Gastroesophageal sphincter (tissue), 4 donors: ENCODE measurements at places on chromosomes 5 and 9. TPM values are rescaled to one million over a fixed set of nuclear protein-coding genes. Genes with fewer than 3 reads are reported as not detected.

The TRPM3 gene
- 0.47 TPM for total RNA-seq

The NUDCD2 gene
- total RNA-seq: 13.2 TPM

The RGMB gene
- 248 TPM for total RNA-seq

The GPRIN1 gene
- total RNA-seq: 0.16 TPM

The COL23A1 gene
- 3.4 TPM for total RNA-seq

DNA sequence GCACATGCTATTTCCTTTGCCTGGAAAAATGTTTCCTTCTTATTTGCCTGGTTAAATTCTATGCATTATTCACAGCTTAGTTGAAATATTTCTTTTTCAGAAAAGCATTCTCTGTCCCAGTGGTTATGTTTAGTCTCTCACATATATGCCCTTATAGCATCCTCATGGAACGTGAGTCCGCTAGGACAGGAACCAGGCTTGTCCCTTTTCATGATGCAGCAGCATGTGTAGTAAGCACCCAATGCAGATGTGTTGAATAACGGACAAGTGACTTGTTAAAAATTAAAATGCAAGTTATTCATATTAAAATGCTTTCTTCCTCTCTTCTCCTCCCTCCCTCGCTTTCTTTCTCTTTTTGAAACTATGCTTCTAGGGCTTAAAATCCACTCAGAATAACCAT, 349.3 kb downstream of the GLIS3 start:
- ATAC-seq: no peak

DNA sequence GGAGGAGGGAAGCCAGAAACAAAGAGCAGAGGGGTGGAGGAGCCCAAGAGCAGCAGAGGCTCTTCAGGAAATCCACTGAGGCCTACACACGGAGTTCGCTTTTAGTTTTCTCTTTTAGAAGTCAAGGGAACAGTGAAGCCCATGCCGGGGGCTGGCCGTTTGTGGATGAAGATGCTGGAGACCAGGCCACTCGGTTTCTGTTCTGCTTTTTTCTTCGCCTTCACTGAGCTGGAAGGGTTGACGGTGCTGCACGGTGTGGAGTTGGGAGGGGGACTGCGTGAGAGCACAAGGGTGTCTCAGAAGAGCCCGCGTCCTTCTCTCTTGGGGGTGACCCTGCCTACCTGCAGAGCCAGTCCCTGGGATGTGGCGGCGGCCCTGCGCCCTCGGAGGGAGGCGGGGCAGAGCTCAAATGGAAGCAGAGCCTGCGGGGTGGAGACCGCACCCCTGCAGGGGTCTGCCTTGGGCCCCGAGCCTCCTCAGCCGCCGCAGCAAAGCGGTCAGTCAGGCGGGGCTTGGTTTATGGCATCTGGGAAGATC, 68.5 kb upstream of the CACNA1B start:
- no peak for ATAC-seq

DNA sequence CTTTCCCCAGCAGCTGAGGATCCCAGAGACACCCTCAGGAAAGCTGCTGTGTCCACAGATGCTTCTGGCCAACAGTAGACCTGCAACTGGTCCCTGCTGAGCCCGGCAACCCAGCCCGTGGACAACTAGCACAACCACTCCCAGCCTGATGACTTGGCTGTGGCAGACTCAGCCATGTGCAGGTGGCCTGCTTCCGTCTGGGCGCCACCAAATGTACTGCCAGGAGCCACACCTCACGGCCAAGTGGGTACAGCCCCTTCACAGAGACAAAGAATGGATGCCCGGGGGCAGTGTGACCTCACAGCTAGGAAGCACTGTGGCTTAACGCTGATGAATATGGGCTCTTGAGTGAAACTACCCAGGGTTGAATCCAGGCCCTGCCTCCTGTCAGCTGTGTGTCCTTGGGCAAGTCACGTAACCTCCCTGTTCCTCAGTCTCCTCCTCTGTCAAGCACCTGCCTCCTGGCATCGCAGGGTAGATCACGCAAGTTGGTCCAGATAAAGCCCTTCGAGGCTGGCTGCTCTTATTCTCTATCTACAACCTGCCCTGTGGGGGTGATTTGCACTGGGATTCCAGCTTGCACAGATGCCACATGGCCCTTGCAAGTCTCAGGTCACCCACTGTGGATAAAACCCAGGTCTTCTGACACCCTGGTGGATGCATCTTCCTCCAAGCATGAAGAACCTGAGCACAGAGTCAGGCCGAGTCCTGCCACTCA, 225.0 kb downstream of the PBX3 start:
- ATAC-seq: no peak

DNA sequence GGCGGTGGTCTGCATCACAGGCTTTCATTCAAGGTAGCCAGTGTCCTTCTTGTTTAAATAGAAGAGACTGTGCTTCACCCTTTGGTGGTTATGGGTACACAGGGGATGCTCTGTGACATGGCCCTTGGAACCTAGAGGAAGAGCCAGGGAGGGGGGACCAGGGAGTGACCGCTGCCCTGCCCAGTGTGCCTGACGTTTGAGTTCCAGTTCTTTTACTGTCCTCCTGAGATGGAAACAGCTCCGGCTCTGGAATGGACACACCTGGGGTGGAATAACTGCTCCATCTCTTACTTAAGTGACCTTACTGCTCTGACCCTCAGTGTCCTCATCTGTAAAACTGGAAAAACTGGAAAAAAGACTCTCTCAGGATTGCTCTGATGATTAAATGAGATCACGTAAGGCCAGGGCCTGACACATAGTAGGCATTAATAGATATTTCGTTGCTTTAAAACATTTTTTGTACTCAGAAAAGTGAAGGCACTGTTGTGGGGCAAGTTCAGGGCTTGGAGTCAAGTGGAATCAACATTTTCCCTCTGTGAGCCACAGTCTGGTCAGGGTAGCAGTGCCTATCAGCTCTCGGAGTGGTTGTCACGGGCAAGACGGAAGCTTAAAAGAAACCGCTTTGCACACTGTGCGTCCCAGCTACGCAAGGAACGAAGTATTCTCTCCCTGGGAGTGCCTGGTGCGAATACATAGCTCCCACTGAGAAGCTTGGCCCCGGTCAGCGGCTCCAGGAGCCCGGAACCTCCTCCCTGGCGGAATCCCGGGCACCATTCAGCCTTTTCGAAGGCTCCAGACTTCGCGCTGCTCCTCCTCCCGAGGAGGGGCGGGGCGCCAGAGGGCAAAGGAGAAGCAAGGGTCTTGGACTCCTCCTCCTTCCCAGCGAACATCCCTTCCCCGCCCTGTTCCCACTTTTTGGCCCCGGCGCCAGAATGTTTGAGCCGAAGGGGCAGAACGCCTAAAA, 5.8 kb downstream of the POU4F3 start:
- no peak for ATAC-seq

GRCh38 chr5:172147857-172148256, 40.2 kb downstream of the STK10 start:
- no peak for ATAC-seq

DNA sequence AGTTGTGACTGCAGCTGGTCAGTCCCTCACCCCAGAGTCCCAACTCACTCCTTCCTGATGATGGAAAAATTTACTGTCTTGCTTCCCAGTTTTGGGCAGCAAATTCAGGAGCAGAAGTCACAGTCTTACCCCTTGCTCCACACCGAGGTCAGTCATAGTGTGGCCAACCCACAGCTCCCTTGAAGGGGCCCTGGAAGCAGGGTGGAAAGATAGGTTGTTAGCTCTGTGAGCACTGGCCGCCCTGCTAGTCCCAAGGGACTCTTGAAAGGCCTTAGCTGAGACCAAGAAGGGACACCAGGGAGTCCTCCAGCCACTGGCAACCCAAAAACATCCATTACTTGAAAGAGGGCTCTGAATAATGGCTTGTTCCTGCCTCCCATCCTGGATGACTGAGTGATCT, 40.0 kb downstream of the GSN start:
- no peak for ATAC-seq

DNA sequence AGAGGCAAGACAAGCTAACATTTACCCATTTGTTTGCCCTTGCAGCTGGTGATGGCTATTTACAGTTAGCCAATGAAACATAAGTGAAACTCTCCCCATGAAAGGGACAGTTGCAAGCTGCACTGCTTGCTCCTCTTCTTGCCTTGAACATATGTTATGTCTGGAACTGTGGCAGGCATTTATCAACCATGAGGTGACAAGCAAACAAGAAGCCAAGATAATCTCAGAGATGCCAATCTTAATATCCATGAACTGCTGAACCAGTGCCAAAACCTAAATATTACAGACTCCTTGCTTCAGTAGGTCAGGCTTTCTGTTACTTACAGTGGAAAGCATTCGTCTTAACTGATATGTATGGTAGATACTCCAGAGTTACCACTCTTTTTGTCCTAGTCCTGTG, 133.4 kb downstream of the ACTBL2 start:
- no peak for ATAC-seq

DNA sequence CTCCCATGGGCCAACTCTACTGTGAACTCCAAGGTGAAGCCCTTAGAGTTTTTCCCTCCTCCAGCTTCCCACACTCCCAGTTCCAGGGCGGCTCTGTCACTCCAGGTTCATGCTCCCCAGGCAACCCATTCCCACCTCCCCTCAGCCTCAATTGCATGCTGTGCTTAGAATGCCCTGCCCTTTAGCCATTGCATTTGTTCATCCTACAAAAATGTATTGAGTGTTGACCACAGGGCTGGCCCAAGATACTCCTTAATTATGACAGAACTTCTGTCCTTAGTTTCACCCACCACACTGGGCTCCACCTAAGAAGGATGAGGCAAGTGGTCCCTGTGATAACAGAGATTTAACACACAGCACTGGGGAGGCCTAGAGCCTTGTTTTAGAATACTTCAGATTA, 236.1 kb downstream of the ADAMTSL1 start:
- peak; percentile 60 for ATAC-seq

GRCh38 chr5:142403583-142403982, 78.8 kb upstream of the SPRY4 start:
- ATAC-seq: no peak
